ENCODE measurements at places on chromosomes 2 and 18.

DNA sequence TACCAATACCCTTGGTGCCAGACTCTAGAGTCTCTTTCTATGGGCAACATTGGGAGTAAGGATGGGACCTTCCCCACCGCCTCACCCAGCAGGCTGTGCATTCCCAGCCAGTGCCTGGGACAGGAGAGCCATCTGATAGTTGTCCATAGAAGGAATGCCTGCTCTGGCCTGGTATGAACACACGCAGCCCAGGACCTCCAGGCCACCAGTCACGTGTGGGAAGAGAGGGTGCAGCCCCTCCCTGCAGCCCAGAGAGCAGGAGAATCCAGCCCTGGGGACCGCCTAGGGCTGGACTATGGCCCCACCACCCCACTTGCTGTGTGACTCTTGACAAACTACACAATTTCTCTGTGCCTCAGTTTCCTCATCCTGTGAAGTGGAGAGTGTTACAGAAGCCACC is 52.5 kb upstream of the ID2 start:
- DNase-seq = no peak

GRCh38 chr2:240162939-240163714 is 22.7 kb upstream of the OTOS start:
- DNase-seq = no peak

GRCh38 chr18:74281011-74281979 is 10.5 kb downstream of the CYB5A start:
- no peak for DNase-seq

DNA sequence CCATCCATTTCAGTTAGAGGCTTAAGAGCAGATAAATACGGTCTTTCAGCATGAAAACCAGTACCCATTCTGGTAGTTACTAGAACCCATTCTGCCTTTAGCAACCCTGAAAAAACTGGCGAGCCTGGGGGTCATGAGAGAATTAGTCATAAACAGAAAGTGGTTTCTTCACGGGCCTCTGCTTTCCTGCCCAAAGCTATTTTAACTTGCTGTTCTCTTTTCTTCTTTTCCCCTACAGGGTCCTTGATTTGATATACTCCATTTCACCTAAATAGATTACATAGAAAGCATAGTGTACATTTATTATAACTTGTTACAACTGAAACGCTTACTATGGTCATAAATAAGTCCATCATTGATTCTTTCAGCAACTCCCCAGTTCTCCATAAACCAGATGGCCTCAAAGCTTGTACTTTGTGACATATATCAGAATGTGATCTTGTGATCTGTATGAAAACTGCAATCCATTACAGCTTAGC is 48.3 kb downstream of the WDFY1 start:
- no peak for DNase-seq

DNA sequence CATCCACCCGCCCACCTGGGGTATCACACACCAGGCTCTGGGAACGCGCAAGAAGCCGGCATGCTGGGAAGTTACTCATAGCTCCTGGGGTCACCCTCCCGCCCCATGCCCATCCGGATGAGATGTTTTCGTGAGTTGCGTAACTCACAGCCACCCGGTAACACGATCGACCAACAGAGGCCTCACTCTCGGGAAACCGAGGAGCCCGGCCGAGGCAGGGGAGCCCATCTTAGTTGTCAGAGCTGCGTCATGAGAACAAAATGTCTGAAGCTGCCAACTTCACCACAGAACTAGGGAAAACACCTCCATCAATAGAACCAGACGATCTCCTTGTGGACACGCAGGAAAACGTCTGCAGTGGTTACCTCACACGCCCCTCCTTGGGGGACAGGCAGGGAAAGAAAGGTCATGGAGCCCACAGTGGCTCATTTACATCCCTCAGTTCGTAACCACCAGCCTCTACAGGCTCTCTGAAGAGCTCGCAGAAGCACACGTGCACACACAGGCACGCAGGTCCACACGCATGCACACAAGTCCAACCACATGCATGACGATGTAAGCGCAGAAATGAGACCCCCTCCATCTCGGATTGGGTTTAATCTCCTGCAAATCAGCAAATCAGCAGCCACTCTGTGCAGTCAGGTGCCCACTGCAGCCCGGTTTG is 26.2 kb downstream of the ADI1 start:
- DNase-seq = no peak

- DNase-seq = peak; percentile 89
These were observed 88.5 kb downstream of the SOCS6 start for GRCh38 chr18:70377317-70377799.

DNA sequence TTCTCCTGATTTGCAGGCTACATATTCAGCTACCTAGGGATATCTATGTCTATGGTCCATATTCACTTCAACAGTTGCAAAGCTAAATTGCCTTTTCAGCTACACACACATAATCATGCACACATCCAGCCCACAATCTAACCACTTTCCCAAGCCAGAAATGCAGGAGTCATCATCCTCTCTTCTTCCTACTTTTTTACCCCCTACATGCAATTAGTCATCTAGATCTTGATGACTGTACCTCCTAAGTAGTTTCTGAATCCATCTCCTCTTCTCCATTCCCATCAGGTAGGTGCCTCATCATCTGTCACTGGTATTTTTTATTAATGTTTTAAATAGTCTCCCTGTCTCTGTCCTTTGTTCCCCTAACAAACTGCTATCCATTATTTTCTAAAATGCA is 23.7 kb upstream of the SPRED2 start:
- DNase-seq = no peak
